ENCODE measurements at places on chromosomes 4 and X. TPM values are rescaled to one million over a fixed set of nuclear protein-coding genes. Genes with fewer than 3 reads are reported as not detected.

Gene TMEM144
- 7.9 TPM for polyA plus RNA-seq

Gene GYPA
- not detected for polyA plus RNA-seq

Gene DCHS2
- under 0.01 TPM for polyA plus RNA-seq

Gene FAM53A
- polyA plus RNA-seq = 1.8 TPM

Gene SMIM31
- polyA plus RNA-seq = 39.0 TPM

Gene RASGEF1B
- polyA plus RNA-seq = 6.0 TPM

Gene STBD1
- 8.8 TPM for polyA plus RNA-seq

Gene SCRG1
- 0.60 TPM for polyA plus RNA-seq

Gene FDCSP
- polyA plus RNA-seq = 316 TPM

Gene ANOS1
- 3.0 TPM for polyA plus RNA-seq

Gene UGT2A2
- polyA plus RNA-seq = not detected

Gene USP51
- polyA plus RNA-seq = 0.23 TPM

Gene GLUD2
- polyA plus RNA-seq = 0.38 TPM

Gene RPL34
- polyA plus RNA-seq = 4,607 TPM

Gene PNMA5
- not detected for polyA plus RNA-seq

Gene PCDH11X
- polyA plus RNA-seq = not detected
